GM23248 (cell line): ENCODE measurements at places on chromosomes 5 and 9. TPM values are rescaled to one million over a fixed set of nuclear protein-coding genes. Genes with fewer than 3 reads are reported as not detected.

DNA sequence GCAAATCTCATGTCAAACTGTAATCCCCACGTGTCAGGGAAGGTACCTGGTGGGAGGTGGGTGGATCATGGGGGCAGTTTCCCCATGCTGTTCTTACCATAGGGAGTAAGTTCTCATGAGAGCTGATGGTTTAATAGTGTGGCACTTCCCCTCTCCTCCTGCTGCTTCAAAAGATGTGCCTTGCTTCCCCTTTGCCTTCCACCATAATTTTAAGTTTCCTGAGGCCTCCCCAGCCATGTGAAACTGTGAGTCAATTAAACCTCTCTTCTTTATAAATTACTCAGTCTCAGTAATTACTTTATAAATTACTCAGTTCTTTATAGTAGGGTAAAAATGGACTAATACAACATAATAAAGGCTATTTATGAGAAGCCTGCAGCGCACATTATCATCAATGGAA, 7.1 kb upstream of the CNTRL start:
- DNase-seq: no peak

NRARP gene
- total RNA-seq: 0.32 TPM in 1 of 2 replicates, not detected in the other

- no peak for DNase-seq
Observed at GRCh38 chr5:73005886-73006285, 50.0 kb downstream of the FCHO2 start.

- DNase-seq: no peak
Observed at GRCh38 chr9:99866398-99866797, 40.1 kb upstream of the STX17 start.

ADAMTS12 gene
- total RNA-seq: 10.1 and 11.5 TPM in 2 replicates

ADRA1B gene
- total RNA-seq: 0.32 and 0.63 TPM in 2 replicates

GRCh38 chr5:39794513-39795210, 369.9 kb upstream of the DAB2 start:
- DNase-seq: peak; percentile 26

GRCh38 chr5:52603778-52604554, 183.8 kb upstream of the ITGA1 start:
- DNase-seq: no peak

DNA sequence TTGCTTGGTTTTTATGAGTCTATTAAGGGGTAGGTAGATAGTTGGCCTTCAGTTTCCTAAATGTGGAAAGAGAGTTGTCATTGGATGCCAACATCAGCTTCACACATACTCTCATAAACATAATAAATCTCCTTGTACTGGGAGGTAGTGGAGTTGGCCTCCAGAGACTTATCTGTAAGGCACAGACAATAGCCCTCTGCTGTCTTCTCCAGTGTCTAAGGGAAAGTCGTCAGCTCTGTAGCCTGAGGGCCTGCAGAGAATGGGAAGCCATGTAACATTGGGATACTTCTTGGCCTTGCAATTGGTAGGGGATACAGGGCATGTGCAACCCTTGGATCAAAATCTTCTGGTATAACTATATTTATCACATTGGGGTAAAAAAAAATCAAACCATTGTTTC, 331.9 kb upstream of the KLF9 start:
- DNase-seq: no peak

- DNase-seq: no peak
Observed at GRCh38 chr5:89303033-89303480, 420.1 kb upstream of the MEF2C start.

DNA sequence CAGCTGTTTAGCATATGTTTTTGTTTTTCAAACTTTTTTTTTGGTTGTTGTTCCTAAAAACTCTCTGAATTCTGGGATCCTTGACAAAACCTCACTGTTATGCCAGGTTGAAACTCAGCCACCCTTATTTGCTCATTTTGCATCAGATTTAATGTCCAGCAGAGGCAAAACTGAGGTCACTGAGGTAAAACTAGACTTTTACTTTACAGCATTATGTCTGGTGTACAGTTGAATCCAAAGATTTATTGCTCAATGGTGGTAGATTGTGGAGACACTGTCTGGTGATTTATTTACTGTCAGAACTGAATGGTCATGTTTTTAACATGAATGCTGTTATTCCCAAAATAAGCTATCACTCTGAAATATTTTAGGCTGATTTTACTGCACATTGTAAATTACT, 87.9 kb downstream of the FBXL7 start:
- DNase-seq: peak; percentile 29

- no peak for DNase-seq
Observed at GRCh38 chr5:154573011-154573410, 95.0 kb upstream of the HAND1 start.

SHOC1 gene
- not detected in 2 replicates for total RNA-seq

DNA sequence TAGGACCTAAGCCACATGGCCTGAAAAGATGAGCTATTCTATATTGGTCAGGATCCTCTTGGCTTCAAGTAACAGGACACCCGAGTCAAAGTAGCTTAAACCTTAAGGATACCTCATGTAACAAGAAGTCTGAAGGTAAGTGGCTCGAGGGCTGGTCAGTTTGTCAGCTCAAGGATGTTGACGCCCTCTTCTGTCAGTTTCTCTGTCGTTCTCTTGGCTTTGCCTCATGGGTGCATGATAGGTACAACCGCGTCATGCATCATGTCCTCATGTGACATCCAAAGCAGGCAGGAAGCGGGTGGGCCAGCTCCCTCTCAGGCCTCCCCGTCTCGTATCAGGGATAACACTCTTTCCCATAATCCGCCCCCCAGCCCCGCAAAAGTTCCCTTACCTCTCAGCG, 22.1 kb upstream of the TCERG1 start:
- DNase-seq: no peak

CMYA5 gene
- 0.97 and 1.0 TPM in 2 replicates for total RNA-seq

DNA sequence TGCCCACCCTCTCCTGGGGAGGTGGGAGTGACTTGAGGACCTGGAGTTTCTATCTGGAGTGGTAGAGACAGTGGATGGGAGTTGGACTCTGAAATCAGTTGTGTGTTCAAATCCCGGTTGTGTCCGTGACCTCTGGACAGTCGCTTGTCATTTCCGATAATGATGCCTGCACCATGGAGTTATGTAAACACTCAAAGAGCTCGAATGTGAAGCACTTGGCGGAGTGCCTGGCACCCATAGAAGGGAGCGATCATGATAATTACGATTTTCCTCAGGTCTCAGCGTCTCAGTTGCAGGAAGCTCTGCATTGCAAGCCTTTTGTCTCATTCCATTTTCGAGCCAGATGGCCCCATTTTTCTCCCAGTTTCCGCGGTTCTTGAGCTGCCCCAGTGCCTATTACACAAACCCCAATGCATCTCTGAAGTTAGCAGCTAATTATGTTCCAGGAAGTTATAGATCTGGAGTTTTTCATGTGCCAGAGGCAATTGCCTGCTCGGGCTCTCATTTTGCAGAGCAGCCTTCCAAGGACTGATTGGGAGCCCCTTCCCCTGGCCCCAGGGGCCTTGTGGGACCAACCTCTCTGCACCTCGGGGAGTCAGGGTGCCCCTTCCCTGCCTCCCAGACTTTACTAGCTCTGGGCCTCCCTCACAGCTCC, 175.5 kb upstream of the MVB12B start:
- DNase-seq: no peak

PCDHGA8 gene
- total RNA-seq: 0.86 and 1.5 TPM in 2 replicates
